ENCODE measurements at places on chromosomes 2 and 18.

GRCh38 chr2:120398996-120399888 lies 53.3 kb downstream of the INHBB start:
- DNase-seq = no peak

- no peak for DNase-seq
Observed at GRCh38 chr18:49639643-49640391, 78.0 kb downstream of the LIPG start.

DNA sequence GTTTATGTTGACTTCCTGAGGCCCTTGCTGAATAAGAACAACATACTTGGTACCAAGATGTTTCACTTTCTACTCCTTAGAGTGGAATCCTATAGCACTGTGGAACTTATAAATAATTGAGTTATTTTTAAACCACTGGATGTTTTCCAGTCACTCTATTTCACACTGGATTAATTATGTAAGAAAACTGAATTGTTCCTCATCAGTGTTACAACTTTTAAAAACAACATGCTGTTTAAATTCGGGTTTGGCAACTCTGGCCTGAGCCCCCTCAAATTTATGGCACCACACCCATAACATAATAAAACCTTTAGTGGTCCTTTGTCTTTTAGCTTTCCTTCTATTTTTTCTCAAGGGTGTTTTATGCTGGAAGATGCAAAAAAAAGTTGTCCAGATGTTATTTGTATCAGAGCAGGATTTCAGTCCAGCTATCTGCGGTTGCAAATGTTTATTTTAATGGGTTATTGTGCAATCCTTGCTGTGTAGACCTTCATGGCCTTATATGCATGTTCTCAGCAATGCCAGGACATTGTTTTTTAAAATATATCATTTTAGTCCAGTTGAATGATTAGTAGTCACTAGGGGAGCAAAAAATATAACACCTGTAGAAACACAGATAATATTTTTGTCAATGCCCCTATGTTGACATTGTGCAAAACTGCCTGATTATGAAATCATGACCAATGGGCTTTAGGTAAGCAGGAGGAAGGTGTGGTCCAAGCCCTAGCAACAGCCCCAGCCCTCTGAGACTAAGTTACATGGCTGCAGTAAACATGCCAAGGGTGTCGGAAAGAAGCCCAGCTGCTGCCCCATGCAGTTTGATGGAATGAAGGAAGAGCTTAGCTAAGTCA lies 638.0 kb upstream of the ZEB2 start:
- DNase-seq = no peak

- no peak for DNase-seq
Observed at GRCh38 chr2:179106342-179106675, 56.4 kb upstream of the CCDC141 start.

DNA sequence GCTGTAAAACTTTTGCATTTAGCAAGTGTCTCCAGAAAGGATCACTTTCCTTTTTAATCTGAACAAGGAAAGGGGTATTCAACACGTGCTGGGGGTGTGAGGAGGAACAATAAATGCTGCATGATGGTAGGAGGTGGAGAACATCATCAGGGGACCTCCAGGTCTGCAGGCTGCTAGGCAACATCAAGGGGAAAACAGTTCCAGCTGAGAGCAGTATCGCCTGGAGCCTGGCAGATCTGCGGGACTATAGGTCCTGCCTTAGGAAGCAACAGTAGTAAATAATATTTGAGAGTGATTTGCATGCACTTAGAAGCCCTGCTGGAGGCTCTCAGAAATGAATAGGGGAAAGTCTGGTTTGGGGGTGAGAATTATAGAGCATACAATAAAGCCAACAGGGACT lies 175.6 kb downstream of the SUCLG1 start:
- no peak for DNase-seq

DNA sequence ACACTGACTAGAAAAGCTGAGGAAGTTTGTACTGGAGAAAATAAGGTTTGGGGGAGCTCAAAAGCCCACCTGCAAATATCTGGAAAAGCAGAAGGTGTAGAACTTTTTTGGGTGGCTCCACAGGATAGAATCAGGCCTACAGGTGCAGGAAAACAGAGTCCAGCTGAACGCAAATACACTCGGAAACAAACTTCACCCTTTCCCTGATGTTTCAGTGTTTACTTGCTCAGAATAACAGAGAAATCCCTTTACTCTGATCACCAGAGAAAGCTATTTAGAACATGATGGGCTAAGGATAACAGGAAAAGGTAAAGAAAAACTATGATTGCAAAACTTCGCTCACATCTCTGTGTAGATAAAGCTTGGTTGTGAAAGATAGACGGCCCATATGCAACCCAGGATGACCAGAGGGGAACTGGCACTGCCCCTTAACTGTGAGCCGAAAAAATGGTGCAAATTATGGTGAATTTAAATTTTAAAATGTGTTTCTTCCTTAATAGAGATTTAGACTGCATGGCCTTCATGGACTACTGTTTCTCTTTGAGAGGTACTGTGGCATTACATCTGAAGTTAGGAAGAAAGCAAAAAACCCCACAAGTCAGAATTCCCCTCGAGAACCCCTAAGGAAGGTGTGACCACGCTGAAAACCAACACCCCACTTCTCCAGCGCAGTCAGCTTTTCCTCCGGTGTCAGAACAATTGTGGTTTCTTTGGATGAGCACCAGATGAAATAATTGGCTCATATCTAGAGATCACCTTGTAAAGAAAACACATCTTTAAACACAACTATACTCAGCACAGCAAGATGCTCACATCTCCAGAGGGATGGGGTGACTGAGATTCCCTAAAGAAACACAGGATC lies 84.5 kb upstream of the TMEM247 start:
- DNase-seq = no peak

DNA sequence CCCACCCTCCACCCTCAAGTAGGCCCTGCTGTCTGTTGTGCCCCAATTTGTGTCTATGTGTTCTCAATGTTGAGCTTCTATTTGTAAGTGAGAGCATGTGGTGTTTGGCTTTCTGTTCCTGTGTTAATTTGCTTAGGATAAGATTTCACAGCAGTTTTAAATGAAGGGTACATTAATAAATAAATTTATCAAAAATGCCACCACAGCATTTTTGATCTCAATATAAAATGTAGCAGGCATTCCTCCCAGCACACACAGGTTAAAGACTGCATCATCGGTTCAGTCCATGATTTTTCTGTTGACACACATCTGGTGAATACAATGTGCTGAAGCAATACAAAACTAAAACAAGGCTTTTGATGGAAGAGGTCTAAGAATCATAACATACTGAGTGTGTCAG lies 412.0 kb upstream of the LYPD1 start:
- no peak for DNase-seq

GRCh38 chr18:9182852-9183399 lies 46.3 kb downstream of the ANKRD12 start:
- DNase-seq = no peak

GRCh38 chr18:61019338-61020301 lies 313.6 kb upstream of the CDH20 start:
- no peak for DNase-seq

GRCh38 chr2:153487448-153487847 lies 8.9 kb upstream of the RPRM start:
- no peak for DNase-seq

DNA sequence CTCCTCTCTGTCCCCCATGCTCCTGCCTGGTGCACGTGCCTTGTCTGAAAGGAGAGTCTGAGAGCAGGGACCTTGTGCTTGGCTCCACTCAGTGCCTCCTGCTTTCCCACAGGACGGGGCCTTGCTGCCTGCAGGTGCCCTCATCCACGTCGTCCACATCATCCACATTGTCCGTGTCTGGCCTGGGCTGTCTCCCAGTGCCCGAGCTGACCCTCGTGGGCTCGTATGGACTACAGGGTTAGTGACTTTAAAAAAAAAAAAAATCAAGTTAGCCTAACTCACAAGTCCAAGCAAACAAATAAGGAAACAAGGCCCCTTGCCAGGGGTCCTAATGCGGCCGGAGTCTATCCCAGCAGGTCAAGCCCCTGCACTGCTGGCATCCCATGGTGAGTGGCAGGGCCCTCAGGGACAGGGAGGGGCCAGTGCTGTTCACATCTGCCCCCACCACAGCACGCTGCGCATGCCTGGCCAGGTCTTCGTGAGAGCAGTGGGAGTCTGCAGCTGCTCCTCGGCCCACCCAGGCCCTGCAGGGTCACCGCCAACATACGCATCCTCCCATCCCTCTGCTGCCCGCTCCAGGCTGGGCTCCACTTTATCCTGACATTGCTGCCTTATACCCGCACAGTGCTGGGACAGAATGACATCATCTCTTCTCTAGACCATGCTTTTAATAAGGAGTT lies 232.6 kb downstream of the NDUFA10 start:
- no peak for DNase-seq

DNA sequence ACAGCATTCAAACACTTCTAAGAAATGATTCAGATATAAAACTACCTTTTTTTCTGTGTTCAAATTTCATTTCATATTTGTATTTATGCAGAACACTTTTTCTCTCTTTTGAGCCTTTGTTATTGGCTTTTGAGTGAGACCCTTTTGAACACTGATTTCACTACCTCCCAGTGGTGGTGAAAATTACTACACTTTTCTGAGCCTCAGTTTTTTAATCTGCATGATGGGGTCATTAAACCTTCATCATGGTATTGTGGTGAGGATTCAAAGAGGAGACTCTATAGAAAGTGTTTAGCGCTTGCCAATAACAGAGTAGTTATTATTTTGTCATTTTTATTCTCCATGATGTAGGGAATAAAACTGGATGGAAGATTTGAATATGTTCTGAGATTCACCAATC lies 169.8 kb downstream of the THSD7B start:
- DNase-seq = no peak

GRCh38 chr2:767944-768343 lies 90.7 kb upstream of the TMEM18 start:
- DNase-seq = no peak

DNA sequence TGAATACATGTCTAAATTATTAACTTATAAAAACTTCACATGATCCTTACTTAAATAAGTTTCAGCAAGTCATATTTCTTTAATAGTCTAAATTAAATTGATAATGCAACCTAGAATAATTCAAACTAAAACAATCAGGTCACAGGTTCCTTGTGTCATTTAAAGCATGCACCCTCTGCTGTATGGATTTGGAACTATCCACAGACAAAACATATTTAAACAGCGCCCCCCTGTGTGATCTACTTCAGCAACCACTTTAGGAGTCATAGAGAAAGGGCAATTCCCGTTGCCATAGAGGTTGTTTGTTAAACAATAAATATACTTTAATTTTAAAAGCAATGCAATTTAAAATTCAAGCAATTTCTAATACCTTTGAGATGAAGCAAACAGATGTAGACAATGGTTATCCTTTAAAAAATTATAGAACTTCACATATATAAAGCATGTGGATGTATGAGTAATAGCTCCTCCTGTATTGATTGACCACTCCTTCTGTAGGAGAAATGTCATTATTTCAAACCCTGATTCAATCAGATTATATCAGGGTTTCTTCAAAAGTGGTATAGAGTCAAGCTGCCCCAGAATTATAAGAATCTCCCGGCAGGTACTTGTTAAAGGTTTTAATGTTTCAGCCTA lies 21.2 kb downstream of the GRB14 start:
- DNase-seq = no peak

- no peak for DNase-seq
Observed at GRCh38 chr2:206937555-206937954, 1.8 kb upstream of the CPO start.

DNA sequence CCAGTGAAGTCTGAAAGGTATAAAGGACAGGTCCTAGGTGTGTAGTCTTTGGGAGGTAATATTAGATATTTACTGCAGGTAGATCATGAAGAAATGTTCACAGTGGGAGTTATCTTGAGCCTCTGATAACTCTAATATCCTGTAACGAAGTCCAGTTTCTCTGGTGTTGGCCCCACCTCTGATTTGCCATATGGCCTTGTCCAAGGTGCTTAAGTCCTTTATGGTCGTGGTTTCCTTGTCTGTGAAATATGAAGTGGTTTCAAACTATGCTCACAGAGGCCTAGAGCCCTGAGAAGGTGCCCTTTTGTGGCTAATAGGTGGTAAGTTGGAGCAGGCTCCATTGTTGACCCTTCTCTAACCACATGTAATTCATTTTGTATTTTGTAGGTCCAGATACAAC lies 190.7 kb downstream of the ICOS start:
- no peak for DNase-seq

- no peak for DNase-seq
Observed at GRCh38 chr2:144161061-144161460, 358.9 kb downstream of the ZEB2 start.

DNA sequence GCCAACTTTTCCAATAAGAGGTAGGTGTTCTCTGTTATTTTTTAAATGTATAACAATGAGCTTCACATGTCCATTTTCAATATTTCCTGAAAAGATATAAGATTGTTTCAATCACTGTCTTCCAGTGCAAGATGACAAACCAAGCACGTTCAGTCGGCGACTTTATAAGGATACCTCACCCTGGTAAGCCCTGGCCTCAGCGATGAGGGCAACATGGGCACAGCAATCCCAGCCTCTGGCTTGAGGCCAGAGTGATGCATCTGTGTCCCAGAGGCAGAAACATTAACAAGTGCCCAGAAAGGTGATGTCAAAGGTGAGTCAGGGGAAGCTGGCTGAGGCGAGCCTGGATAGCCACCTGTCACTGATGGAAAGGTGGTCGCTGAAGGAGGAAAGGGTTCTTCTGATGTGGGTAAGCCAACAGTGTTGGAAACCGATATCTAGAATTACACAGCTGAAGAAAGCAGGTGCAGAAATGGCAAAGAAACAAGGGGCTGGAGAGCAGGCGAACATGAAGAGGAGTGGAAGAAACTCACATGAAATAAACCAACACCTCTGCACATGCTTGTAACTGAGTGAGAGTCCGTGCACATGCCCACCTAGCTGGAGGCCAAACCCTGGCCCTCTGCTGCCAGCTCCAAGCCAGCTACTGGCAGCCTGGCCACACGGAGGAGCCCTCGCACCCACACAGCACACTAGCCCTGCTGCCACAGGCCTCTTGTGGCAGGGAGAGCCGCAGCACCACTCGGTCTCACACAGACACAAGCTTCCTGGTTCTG lies 65.5 kb downstream of the FBXO15 start:
- DNase-seq = peak; percentile 62

GRCh38 chr2:172775319-172775718 lies 39.7 kb downstream of the RAPGEF4 start:
- DNase-seq = no peak

- no peak for DNase-seq
Observed at GRCh38 chr2:38655441-38655840, 10.5 kb upstream of the GALM start.

DNA sequence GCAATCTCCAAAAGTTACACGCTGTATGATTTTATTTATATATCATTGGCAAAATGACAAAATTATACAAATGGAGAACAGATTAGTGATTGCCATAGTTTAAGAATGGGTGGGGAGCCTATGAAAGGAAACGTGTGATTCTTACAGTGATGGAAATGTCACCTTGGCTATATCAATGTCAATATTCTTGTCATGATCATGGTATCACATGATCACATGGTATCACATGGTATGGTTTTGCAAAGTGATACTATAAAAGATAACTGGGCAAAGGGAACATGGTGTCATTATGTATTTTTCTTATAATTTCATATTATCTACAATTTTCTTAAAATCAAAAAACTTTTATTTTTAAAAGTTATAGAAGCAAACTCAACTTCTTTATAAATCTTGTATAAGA lies 606.2 kb upstream of the ZEB2 start:
- no peak for DNase-seq

GRCh38 chr18:1252534-1252933 lies 347.9 kb downstream of the ADCYAP1 start:
- DNase-seq = no peak
